ENCODE measurements at places on chromosomes 11 and 22.

GRCh38 chr11:14133381-14133780 is 170.9 kb downstream of the SPON1 start:
- no peak for DNase-seq

DNA sequence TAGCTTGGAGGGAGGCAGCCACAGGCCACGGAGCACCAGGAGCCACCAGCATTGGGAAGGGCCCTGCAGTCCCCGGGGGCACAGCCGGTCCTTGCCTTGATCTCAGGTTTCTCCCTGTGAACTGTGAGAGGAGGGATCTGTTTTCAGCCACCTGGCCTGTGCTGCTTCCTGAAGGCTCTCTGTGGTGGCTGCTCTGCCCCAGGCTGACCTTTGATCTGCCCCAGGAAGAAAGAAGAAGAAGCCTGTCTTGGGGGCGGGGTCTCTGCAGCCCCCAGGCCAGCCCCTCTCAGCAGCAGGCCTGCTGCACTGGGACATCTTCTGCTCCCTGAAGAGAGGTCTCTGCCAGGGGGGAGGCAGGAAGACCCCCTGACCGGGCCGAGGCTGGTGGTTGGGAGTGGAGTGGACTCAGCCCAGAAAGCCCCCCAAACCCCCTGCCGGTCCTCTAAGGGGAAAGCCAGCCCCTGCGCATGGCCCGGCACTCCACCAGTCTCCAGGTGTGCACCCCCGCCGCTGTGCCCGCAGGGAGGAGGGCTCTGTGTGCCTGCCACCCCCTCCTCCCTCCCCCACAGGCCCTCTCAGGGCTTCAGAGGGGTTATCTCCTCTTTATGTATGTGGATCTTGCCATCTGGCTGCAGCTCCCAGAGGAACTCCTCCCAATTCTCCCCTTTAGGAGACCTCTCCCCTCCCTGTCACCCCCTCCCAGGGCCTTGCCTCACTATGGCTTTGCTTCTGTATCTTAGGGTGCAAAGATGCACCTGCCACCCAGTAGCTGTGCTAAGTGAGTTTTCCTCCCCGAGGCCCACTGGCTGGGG is 675.3 kb downstream of the BRD1 start:
- DNase-seq: no peak

GRCh38 chr22:23275751-23276150 is 95.4 kb downstream of the BCR start:
- no peak for DNase-seq

- DNase-seq: no peak
These were observed 452 bp downstream of the MACROD1 start for GRCh38 chr11:64165481-64165841.

- DNase-seq: peak; percentile 78
These were observed 14.6 kb downstream of the NAV2 start for GRCh38 chr11:19727246-19727645.

DNA sequence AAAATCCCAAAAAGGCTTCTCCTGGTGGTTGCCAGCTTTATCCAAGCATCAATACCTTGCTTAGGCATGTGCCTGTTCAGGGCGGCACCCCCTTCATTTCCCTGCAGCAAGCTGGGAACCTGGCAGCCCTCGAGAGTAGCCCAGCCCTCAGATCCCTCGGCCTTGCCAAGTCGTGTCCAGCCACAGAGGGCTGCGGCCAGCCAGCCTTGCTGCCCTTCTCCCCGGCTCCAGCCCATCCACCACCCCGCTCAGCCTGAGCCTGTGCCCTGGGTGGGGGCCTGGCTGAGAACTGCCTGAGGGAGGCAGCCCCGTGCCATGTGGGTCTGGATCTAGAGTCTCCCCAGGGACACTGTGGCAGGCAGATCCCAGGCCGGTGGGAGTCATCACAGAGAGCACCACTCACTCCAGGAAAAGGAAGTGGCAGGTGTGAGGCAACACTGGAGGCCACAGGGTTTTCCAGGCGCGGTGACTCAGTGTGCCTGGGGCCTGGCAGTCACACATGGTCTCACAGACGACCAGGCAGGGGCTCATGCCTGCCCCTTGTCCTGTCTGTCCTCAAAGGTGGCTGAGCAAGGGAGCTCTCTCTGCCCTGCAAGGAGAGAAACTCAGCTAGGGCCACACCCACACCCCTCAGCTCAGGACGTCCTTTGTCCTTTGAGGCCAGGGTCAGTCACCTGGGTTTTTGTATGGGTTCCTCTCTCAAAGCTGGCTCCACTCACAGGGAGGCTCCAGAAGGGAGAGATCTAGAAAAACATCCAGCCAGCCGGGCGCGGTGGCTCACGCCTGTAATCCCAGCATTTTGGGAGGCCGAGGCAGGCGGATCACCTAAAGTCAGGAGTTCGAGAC is 12.2 kb upstream of the CDC42BPG start:
- DNase-seq: peak; percentile 98

GRCh38 chr11:83583757-83584366 is 297.7 kb upstream of the CCDC90B start:
- DNase-seq: no peak

- DNase-seq: peak; percentile 15
These were observed 528 bp downstream of the WEE1 start for GRCh38 chr11:9573775-9574621.

GRCh38 chr22:26620197-26620596 is 1.6 kb upstream of the CRYBA4 start:
- DNase-seq: no peak

DNA sequence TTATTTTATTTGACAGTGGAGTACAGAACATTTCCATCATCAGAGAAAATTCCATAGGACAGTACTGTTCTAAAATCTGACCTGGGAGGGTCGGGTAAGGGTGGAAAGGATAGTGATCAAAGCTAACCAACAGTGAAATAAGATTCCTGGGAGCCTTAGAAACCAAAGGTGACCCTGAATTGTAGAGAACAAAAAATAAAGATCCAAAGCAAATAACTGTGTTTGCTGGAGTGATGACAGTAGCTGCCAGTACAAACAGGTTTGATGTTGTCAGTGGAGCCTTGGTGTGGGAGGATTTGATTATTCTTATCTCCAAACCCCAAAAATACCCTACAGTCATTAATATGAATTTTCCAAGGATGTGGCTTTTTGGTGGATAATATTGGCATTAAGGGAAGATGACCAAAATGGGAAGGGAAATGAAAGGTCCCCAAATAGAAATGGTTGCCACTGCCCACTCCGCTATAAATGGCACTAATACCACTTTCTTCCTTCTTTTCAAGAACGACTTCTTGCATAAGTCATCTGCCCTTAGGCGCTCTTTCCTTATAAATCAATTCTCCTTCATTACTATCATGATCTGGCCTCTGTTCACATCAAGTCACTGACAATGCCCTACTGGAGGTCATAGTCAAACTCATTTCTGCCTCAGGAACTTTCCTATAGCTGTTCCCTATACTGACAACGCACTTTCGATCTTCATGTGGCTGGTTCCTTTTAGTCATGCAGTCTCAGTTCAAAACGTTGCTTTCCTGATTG is 44.4 kb downstream of the EHF start:
- no peak for DNase-seq
